RKO (cell line): ENCODE measurements at places on chromosomes 12 and 14.

DNA sequence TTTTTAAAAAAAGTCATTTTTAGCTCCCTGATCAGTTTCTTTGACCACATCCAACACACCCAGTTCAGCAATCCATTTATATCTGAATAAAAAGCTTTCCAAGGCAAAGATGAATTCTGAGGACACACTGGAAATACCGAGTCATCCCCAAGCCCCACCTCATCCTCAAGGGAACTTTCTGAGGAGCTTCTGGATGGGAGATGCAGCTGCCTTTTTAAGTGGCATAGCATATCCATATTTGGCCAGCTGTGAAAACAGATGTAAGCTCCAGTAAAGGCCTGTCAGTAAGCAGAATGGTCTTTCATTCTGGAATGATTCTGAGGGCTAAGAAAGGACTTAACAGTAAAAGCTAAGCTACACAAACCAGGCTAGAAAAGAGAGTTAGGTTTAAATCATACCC is 18.4 kb downstream of the ZFYVE1 start:
- DNase-seq: no peak

DNA sequence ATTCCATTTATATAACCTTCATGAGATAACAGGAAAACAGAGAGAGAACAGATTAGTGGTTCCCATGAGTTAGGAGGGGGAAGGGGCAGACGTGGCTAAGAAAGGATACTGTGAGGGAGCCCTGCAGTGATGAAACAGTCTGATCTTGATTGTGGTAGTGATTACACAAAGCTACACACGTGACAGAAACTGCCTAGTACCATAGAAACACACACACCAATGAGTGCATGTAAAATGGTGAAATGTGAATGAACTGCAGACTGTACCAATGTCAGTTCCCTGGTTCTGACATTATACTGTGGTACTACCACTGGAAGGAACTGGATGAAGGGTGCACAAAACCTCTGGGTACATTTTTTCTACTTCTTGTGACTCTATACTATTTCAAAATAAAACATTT is 36.9 kb downstream of the NRDE2 start:
- DNase-seq: no peak

GRCh38 chr12:47954467-47955045 is 8.8 kb upstream of the TMEM106C start:
- no peak for DNase-seq

GRCh38 chr14:34013721-34014060 is 62.8 kb upstream of the EGLN3 start:
- no peak for DNase-seq

- DNase-seq: no peak
These were observed 786 bp upstream of the TSFM start for GRCh38 chr12:57781801-57782200.

GRCh38 chr12:69988481-69989321 is 163.7 kb downstream of the MYRFL start:
- DNase-seq: no peak

GRCh38 chr12:104329707-104330532 is 26.4 kb downstream of the EID3 start:
- DNase-seq: no peak

DNA sequence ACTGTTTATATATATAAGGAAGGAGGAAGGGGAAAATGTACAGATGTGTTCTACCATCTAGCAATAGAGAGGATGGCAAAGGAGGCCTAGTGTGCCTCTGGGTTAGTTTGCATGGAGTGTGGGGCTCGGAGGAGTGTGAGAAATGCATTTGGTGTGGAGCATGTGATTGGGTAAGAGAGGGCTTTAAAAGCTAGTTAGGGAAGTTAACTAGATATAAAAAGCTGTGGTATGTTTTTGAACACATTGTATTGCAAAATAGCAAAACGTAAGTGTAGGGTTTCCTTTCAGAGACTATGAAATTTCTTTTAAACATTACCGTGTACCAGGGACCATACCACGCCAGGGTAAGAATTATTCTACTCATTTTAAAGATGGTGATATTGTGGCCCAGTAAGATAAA is 53.3 kb upstream of the STXBP6 start:
- no peak for DNase-seq

GRCh38 chr14:69980457-69981425 is 101.5 kb downstream of the SMOC1 start:
- DNase-seq: no peak

DNA sequence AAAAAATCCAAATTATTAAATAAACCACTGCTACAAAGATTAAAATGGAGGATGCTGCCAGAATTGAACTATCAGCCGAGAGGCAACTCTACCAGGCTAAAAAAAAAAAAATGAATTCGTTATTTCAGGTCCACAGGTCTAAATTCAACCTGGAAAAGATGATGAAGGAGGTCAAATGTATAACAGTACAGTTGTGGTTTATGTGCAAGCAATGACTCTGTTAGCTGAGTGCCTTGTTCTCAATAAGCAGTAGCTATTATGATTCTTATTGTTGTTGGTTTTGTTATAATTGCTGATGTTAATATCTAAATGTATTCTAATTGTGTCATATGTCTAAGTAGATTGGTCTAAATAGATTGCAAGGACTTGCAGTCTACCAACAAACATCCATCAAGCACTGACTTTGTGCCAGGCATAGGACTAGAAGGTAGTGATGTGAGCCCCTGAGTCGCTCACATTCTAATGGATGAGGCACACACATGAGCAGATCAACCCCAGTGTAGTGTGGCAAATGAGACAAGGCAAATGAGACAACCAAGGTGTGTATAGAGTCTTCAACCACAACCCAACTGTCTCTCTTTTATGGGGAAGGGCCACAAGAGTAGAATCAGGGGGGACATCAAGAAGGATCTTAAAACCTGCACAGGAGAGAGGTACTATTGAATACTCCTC is 77.0 kb upstream of the PLEKHG7 start:
- DNase-seq: no peak

- no peak for DNase-seq
These were observed 269.2 kb upstream of the DAAM1 start for GRCh38 chr14:58919217-58919616.

DNA sequence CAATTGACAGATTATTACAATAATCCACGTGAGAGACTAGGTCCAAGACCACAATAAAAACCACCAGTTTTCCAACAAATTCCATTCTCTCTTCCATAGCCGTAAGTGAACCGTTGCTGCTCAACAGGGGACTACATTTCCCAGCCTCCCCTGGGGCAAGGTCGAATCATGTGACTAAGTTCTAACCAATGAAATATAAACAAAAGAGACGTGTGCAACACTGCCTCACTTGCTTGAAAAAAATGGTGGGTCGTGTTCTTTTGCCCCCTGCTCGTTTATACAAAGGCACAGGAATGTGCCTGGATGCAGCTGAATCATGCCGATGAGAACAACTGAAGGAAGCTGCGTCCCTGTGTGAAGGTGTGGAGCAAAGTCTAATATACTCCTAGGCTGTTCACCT is 51.1 kb downstream of the HSPB8 start:
- DNase-seq: peak; percentile 40

GRCh38 chr12:14258575-14258940 is 106.9 kb upstream of the ATF7IP start:
- no peak for DNase-seq

- DNase-seq: no peak
These were observed 22.9 kb upstream of the CTDSP2 start for GRCh38 chr12:57869298-57869926.

DNA sequence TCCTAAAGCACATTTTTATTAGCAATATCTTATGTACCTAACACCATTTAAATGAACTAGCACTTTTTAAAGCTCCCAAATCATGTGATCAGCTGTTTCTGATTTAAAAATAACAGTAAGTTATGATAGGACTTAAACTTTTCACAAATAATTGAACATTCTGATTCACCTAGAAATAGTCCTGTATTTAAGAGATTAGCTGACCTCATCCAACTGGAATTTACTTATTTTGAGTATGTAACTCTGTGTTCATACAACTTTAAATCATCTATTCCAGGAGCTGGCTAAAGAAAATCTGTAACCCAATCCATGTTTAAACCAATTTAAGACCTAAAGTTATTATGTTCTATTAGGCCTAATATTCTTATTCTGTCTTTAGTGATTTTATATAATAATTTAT is 184.3 kb downstream of the CCDC91 start:
- no peak for DNase-seq

DNA sequence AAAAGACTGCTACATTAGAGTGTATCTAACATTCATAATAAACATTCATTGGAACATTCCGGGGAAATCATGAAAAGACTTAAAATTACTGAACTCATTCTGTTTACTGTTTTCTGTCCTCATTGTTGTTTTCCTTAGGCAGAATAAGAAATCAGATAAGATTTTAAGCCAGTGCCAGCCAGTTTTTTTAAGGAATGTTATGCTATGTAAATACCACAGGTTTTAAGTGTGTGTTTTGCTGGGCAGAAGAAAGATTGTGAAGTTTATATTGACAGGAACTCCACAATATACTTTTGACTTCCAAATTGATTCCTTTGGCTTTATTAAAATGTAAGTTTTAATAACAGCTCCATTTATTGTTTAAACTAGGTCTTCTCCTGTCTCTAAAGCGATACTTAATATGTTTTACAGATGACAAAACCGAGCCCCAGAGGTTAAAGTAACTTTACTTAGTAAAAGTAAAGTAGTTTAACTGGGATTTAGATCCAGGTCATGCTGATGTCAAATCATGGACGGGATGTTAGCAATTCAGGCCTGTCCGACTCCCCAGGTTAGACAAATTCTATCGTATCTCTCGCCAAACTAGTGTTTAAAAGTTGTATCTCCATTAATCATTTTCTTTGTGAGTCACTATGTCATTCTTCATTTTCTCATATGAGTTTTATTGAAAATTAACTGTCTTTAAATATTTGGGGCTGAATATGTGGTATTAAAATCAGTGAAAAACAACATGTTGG is 1.7 kb downstream of the LARP4 start:
- peak; percentile 46 for DNase-seq

GRCh38 chr12:82659343-82660207 is 27.1 kb upstream of the TMTC2 start:
- DNase-seq: no peak

- DNase-seq: peak; percentile 86
These were observed 137.6 kb upstream of the TMTC1 start for GRCh38 chr12:29921307-29921706.

- no peak for DNase-seq
These were observed 381.2 kb upstream of the LRFN5 start for GRCh38 chr14:41225433-41225832.

DNA sequence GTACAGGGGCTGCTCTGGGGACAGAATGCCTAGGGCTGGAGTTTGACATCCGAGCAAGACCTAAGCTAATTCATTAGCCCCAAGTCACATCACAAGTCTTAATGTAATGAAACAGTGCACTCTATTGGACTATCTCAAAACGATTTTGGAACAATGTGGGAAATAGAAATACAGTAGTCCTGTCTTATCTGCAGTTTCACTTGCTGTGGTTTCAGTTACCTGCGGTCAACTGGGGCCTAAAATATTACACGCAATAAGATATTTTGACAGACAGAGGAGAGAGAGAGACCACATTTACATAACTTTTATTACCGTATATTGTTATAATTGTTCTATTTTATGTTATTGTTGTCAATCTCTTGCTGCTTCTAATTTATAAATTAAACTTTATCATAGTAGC is 21.1 kb downstream of the MOAP1 start:
- DNase-seq: peak; percentile 40

DNA sequence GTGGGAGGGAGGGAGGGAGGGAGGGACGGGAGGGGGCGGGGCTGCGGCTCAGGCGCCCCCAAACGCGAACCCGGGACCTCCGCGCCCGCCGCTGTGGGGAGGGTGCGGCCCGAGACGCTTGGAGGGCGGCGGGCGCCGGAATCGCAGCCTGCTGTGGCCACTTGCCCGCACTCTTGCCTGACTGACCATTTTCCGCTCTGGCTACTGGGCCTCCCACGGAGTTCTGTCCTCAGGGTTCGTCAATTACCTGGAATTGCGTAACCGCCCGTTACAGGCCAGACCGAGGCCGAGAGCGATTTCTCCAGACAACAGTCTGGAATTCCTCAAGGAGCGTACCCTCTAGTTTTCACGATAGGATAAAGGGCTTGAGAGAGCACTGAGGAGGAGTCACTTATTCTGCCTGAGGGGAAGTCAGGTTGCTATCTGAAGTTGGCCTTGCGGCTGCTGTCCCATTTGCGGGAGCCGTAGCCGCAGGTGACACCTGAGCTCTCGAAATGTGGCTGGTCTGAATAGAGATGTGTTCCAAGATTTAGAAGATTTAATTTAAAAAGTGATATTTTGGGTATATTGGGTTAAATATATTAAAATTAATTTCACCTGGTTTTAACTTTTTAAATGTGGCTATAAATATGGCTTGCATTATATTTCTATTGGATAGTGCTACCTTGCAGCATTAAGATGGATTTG is 446 bp upstream of the ZNF641 start:
- peak; percentile 76 for DNase-seq
